A172 (cell line): ENCODE measurements at places on chromosomes 13 and 19. TPM values are rescaled to one million over a fixed set of nuclear protein-coding genes. Genes with fewer than 3 reads are reported as not detected.

DNA sequence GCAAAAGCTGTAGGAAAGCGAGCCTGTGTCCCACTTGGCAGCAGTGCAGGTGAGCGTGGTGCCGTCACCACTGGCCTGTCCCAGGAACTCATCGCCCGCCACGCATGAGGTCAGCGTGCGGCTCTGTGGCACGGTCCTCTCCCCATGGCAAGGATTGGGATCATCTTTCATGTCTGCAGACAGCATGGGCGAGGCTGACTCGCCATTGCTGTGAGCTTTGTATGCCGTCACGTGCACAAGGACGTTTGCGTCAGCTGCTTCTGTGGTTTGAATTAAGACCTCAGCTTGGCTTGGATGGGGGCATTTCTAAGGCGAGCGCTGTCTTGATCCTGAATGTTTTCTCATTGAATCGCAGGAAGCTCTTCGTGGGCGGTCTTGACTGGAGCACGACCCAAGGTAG lies 9.8 kb downstream of the DAZAP1 start:
- DNase-seq = no peak

DNA sequence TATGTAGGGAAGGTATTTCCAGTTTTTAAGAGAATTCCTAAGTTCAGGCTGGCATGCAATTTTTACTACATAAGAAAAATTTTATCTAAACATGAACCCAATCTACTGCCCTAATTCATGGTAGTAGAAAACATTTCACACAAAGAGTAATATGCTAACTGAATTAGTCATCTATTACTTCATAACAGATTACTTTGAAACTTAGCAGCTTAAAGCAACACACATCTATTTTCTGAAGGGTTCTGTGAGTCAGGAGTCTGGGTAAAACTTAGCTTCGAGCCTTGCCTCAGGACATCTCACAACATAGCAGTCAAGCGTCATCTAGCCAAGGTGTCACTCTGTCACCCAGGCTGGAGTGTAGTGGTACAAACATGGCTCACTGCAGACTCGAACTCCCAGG lies 537.5 kb downstream of the DCT start:
- no peak for DNase-seq

The LILRB4 gene
- not detected in 2 replicates for total RNA-seq

GRCh38 chr19:6767081-6767356 lies 216 bp downstream of the SH2D3A start:
- no peak for DNase-seq

DNA sequence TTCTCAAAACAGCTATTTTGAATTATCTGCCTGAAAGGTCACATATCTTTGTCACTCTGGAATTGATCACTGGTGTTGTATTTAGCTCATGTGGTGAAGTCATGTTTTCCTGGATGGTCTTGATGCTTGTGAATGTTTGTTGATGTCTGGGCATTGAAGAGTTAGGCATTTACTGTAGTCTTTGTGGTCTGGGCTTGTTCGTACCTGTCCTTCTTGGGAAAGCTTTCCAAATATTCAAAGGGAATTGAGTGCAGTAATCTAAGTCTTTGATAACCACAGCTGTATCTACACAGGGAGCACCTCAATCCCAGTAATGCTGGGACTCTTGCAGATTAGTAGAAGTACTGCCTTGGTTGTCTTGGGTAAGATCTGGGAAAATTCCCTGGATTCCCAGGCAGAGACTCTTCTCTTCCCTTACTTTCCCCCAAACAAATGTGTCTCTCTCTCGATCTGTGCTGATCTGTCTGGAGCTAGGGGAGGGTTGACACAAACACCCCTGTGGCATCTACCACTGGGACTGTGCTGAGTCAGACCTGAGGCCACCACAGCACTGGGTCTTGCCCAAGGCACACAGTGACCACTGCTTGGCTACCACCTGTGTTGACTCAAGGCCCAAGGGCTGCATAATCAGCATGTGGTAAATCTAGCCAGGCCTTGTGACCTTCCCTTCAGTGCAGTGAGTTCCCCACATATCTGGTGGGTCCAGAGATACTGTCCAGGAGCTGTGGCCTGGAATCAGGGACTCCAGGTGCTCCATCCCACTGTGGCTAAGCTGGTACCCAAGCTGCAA lies 5.5 kb upstream of the CYP4F3 start:
- no peak for DNase-seq

- DNase-seq = no peak
Measured at GRCh38 chr13:49517461-49517860, 21.7 kb downstream of the PHF11 start.
